T-helper 1 cell (primary cell): ENCODE measurements at places on chromosomes 2 and 18.

DNA sequence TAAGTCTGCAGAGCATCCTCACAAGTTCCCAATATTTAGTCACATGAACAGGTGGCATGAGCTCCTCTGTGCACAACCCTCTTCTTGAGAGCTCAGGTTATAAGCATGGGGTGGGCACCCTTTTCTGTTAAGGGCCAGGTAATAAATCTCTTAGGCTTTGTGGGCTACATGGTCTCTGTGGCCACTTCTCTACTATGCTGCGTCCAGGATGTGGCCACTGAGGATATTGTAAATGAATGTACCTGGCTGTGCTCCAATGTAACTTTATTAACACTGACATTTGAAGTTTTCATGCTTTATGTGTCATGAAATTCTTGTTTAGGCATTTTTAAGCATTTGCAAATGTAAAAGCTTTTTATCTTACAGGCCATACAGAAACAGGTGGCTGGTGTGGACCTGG lies 116.8 kb upstream of the ST6GAL2 start:
- DNase-seq = no peak

- no peak for DNase-seq
These were observed 13.2 kb downstream of the ITM2C start for GRCh38 chr2:230877759-230878598.

GRCh38 chr18:55543130-55543704 lies 44.8 kb downstream of the TCF4 start:
- DNase-seq = no peak

GRCh38 chr2:239429473-239430350 lies 28.9 kb upstream of the HDAC4 start:
- DNase-seq = no peak

GRCh38 chr2:238879043-238879442 lies 31.2 kb downstream of the TWIST2 start:
- no peak for DNase-seq

GRCh38 chr2:38438133-38438882 lies 61.2 kb upstream of the ATL2 start:
- DNase-seq = no peak

DNA sequence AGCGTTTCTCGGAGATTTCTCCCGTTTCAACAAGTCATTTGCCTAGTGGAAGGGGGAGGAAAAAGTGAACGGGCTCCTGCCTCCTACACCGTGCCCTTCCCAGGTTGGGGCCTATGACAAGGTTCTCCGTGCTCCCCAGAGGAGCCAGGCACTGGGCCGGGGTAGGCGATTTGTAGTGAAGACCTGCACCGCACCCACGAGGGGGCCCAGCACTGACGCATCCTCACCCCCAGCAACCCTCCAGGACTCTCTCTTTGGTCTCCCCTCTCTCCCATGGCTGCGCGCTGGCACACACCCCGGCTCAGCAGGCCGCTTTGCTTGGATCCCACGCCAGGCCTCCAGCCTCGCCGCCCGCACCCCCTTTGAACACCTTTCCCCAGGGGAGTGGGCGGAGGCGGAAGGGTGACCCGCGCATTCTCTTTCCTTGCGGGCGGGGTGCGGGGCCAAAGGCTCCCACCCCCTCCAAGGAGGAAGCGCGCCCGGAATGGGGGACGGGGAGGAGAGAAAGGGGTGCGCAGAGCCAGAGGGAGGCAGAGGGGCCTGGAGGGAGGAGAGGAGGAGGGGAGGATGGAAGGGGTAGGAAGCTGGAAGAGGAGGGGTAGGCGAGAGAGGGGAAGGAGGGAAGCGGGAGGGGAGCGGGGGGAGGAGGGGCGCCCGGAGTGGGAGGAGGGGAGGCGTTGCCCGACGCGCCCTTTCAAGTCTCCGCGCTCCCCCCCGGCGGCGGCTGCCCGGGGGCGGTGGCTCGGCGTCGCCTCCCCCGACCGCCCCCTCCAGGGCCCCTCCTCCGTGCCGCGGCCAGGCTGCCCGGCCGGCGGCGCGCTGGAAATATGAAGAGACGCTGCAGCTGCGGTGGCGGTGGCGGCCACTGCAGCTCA lies at the start of gene APCDD1:
Gene APCDD1 (plus strand): TSS at position 830 of the 875 bp plus-strand sequence. CDS start 347 bp downstream, outside the sequence.
- DNase-seq = no peak

- no peak for DNase-seq
These were observed 36.1 kb downstream of the TRAK2 start for GRCh38 chr2:201415149-201415548.

- DNase-seq = no peak
These were observed 318.3 kb upstream of the RAB12 start for GRCh38 chr18:8290913-8291312.

GRCh38 chr18:71433373-71433772 lies 1110.8 kb downstream of the CBLN2 start:
- no peak for DNase-seq

DNA sequence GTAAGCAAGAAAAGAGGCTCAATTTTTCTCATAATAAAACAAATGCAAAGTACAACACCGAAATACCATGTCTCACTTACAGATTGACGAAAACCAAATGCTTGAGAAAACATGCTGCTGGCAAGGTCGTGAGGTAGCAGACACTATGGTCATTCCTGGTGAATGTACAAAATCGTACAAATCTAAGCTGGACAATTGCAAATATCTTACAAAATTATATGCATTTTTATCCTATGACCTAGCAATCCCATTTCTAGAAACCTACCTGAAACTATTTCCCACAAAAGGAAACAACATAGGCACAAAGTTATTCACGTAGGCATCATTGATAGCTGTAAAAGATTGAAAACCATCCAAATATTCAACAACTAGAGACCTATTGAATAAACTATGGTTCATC lies 54.0 kb downstream of the SCG2 start:
- no peak for DNase-seq

DNA sequence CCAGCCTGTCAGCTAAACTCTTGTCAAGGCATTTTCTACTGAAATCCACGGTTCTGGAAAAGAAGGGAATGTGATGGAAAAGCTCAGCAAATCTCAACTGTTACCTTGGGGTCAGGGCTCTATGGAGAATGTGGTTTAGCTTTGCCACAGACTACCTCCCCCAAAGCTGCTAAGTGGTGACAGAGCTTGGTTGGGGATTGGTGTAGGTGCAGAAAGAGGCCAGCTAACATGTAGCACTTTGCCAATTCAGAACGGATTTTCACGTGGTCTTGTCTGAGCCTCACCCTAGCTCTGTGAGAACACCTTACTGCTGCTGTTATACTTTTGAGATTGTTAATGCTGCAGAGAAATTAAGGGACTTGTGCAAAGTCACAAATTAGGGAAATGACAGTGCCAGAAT lies 331.1 kb downstream of the RND3 start:
- DNase-seq = no peak

DNA sequence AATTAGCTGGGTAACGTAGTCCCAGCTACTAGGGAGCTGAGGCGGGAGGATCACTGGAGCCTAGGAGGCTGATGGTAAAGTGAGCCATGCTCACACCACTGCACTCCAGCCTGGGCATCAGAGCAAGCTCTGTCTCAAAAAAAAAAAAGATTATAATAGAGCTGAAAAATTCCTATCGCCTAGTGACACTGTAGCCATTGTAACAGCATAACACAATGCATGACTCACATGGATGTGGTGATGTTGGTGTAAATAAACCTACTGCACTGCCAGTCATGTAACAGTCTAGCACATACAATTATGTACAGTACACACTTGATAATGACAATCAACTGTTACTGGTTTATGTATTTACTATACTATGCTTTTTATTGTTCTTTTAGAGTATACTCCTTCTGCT lies 39.6 kb downstream of the MGAT4A start:
- DNase-seq = no peak

DNA sequence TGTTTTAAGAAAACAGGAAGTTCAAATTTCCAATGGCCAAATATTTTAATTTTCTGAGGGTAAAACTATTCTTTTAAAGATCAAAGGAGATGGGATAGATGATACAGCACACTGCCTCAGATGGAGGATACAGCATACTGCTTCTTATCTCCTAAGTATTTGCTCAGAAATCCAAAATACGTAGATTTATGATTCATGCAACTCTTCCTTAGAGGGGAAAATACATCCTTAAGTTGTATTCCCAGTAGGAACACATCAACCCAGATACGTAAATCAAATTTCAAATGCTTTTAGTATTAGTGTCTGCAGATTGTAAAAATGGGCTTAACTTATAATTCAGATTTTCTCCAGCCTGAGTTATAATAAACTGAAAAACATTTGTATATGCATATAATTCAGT lies 235.2 kb downstream of the ZNF385B start:
- no peak for DNase-seq

GRCh38 chr18:34794348-34794747 lies 84.2 kb downstream of the DTNA start:
- no peak for DNase-seq

- DNase-seq = peak; percentile 70
These were observed 4.0 kb upstream of the WNT10A start for GRCh38 chr2:218876562-218877219.

DNA sequence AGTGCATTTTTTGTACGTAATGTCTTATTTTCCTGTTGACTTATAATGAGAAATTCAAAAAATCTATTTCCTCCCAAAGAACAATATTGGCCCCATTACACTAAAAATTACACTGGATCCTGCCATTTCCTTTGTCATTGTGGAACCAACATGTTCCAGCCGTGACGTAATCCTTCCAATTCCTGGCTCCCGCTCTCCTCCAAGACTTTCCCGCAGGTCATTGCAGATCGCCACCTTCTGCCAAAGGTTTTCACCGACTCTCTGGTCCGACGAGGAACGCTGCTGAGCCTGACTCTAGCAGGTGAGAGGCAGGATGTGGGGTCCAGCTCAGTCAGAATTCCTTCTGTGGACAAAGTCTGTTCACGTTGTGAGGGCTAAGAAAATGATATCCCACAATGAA lies 38.0 kb downstream of the PTGR3 start:
- no peak for DNase-seq

DNA sequence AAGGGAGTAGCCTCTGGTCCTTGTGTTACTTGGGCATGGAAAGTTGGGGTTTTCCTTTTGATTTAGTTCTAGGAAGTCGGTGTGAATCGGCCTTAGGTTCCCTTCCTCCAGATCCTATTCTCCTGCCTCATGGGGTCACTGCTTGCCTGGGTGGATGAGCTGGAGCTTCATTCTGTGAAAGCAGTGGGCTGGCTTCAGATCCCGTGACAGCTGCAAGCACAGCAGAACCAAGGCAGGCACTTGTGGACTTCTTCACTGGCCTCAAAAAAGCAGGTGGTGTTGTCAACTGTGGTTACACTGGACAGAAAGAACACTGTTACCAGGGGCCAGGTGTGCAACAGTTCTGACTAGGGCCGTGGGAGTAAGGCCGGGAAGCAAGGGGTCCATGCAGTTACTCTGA lies 243.4 kb downstream of the LDLRAD4 start:
- no peak for DNase-seq

GRCh38 chr2:207784898-207785297 lies 15.2 kb upstream of the FZD5 start:
- no peak for DNase-seq

- no peak for DNase-seq
These were observed 255.0 kb upstream of the EPAS1 start for GRCh38 chr2:46042207-46042637.

DNA sequence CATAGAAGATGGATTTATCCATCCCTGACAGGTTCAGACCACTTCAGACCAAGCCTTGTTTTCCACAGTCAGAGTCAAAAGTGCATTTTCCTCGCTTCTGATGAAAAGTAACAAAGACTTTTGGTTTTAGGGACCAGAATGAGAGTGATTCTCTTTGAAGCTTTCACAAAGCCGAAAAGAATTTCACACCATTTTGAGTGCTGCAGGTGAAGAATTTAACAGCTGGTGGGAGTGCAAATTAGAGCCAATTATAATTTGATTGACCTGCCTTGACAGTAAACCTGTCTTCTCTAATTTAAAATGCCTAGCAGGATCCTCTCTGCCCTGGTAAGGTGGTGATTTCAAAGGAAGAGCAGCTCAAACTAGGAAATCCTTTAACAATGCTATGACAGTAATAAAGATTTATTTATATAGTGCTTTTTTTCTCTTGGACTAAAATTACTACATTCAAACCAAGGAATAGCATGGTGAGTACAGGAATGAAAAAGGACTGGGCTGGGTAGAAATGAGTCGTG lies 241.6 kb downstream of the HRH4 start:
- no peak for DNase-seq

- peak; percentile 1 for DNase-seq
These were observed 43.5 kb downstream of the IRS1 start for GRCh38 chr2:226756131-226756530.

GRCh38 chr2:162149940-162150339 lies 2.1 kb downstream of the GCG start:
- DNase-seq = no peak

DNA sequence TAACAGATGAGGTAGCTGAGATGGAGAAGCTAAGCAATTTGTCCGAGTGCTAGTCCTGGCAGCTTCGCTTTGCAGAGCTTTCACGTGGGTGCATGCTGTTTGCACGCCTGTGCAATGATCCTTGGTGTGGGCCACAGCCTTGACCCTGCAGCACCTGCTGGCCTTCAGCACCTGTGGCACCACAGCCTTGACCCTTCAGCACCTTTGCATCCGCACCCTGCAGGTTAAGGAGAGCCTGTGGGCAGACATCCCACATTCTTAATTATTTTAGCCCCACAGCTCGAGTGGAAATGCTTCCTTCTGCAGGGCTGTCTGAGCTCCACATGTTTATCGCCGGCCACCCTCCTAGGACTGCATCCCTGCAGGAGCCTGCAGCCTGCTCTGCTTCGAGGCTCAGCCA lies 19.3 kb downstream of the NCK2 start:
- DNase-seq = no peak

DNA sequence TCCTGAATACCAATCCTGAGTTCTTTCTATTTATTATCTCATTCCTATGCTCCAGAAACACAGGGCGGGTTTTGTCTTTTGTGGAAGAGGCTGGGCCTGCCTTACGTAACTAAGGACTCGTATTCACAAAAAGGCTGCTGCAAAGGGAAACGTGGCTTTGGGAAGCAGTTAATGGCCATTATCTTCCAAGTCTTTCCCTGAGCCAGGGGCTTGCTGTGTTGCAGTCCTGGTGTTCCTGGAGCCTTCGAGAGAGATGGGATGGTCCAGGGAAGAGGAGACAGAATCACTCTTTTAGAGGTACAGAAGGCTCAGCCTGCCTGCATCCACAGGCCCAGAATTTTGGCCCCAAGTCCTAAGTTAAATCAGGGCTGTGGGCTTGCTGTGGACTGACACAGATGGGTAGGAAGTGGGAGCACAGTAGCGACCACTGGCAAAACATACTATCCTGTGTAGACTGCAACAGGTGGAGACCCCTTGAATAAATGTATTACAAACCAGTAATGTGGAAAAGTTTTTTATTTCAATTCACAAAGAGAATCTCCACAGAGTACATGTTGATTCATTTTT lies 139.4 kb upstream of the ST6GAL2 start:
- DNase-seq = no peak

DNA sequence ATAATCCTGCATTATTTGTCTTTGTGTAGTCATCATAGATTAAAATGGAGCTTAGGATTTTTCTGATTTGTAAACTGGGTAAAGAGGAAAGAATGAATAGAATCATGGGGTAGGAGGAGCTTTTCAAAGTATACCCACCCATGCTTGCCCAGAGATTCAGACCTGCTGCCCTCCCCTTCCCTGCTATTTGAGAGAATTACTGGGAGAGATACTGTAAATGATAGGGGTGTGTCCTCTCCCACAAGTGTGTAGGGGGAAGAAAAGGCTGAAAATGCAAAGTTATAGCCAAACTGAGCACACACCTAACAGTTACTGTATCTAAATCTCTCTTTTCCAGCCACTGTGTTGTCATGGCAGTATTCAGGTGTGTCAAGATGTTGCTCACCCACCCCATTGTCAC lies 21.5 kb upstream of the DYNC2LI1 start:
- DNase-seq = no peak
